EH (cell line): ENCODE measurements at places on chromosomes 2 and 18.

- no peak for DNase-seq
These were observed 477.0 kb downstream of the RNF144A start for GRCh38 chr2:7394195-7394594.

DNA sequence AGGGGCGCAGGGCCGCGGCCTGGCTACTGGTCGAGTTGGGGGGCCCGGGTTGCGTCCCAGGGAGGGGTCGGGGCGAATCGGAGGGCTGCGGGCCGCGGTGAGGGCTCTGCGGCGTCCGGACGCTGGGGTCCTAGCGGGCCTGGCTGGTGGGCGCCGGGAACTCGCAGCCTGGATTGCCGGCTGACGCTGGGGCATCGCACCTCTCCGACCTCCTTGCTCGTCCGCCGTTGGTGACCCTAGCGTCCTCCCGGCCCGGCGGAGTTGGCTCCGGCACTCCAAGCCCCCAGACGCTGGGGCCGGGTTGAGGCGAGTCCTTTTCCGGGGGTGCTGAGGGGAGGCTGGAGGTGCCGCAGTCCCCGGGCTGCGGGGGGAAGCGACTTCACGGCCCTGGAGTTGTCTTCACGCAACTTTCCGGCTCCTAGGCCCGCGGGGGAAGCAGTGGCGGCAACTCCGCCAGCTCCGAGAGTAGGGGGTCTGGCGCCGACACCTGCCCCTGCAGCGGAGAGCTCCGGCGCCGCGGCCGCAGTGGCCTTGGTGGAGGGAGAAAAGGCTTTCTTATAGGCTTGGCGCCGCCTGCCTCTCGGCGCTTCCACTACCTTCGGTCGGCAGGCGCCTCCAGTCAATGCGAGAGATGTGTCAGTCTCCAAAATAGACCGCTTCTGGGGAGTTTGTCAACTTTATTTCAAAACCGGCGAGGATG is 70.3 kb downstream of the HAUS1 start:
- peak; percentile 53 for DNase-seq

DNA sequence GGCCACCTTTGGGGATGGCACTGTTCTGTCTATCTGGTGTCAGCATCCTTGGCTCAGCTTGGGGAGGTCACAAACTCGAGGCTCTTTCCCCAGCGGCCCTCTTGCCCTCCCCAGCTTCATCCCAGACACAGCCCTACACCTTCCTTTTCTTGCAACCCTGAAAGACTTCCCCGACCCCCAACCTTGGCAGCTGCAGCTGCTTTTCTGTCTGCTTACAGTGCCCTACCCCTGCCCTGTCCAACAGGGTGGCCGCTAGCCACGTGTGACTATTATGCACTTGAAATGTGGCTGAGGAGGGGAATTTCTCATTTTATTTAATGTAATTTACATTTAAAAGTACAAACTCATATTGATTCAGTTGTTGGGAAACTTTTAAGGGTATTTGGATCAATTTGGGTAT is 41.3 kb downstream of the NGEF start:
- DNase-seq: no peak

DNA sequence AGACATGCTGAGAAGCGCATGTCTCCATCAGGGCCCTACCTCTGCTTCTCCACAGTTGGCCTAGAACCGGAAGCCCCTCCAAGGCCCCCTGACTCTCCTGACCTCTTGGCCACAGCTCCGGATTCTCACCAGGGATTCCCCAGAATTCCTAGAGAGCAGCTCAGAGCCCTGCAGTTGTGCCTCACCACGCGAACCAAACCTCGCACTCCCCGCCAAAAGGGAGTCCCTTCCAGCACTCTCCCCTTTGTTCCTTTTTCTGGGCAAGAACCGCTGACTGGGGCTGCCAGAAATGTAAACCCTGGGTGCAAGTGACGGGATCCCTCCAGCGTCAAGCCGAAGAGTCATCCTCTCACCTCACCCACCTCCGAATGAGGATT is 36.7 kb downstream of the AFF3 start:
- DNase-seq: peak; percentile 21

DNA sequence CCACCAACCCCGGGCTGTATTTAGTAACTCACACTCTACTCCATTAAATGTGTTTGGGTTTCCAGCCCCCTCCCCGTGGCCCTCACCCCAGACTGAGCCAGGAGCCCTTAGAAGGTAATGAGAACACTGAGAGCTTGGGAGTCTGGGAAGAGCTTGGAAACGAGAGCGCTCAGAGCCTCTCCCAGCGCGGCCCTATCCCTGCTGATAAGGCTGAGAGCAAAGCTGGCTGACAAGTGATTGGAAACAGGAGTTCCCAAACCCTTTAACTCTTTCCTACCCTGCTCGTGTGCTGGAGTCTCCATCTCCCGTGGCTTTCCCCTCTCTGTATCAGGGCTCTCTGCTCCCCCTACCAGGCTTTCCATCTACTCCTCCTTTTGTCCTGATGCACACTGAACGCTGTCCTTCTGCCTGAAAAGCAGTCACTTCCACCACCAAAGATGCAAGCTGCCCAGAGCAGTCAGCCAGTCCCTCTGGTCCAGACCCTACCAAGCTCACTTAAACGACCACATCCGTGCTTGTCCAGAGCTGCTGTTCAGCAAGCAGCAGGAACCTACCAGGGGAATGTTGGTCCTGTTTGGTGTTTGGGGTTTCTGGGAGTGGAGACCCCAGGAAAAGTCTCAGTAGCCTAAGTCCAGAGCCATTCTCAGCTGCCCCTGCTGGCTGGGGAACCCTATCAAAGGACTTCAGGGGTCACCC is 100.0 kb upstream of the PKDCC start:
- DNase-seq: no peak

GRCh38 chr2:106153781-106154180 is 40.3 kb downstream of the UXS1 start:
- DNase-seq: no peak

DNA sequence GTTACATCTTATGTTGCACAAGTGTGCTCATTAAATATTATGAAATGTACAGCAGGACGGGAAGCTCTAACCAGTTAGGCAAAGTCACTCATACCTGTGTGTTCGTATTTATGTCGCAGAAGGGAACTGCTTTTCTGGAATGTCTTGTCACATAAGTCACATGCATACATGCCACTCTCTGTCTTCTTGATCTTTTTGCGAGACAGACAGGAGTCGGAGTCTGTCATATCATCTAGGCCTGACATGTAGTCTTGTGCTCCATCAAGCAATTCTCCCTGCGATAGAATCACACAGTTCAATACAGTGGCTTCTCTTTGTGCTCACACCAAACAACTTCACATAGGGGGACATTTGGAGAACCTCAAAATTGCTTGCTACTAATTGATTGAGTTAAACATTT is 123.6 kb downstream of the ZEB2 start:
- DNase-seq: no peak

GRCh38 chr2:223976635-223977226 is 19.5 kb downstream of the MRPL44 start:
- DNase-seq: peak; percentile 54
